ENCODE measurements at places on chromosomes 2 and 18.

GRCh38 chr2:6960659-6961058 lies 43.4 kb downstream of the RNF144A start:
- peak; percentile 45 for DNase-seq

DNA sequence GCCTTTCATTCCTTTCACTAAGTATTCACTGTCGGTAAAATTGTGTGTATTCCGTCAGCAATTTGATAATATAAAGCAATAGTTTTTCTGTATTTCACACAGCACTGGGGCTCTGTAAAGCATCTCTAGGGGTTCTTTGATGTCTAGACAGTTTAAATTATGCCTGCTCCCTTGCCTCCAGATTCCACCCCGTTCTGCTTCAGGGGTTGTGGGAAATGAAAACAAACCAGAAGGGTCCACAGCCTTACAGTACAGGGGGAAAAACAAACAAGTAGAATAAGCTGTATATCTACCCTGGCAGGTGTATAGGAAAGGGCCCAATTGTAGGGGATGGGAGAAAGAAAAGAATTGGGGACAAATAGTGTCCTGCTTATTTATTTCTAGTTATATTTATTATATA lies 63.1 kb downstream of the ASXL3 start:
- no peak for DNase-seq

DNA sequence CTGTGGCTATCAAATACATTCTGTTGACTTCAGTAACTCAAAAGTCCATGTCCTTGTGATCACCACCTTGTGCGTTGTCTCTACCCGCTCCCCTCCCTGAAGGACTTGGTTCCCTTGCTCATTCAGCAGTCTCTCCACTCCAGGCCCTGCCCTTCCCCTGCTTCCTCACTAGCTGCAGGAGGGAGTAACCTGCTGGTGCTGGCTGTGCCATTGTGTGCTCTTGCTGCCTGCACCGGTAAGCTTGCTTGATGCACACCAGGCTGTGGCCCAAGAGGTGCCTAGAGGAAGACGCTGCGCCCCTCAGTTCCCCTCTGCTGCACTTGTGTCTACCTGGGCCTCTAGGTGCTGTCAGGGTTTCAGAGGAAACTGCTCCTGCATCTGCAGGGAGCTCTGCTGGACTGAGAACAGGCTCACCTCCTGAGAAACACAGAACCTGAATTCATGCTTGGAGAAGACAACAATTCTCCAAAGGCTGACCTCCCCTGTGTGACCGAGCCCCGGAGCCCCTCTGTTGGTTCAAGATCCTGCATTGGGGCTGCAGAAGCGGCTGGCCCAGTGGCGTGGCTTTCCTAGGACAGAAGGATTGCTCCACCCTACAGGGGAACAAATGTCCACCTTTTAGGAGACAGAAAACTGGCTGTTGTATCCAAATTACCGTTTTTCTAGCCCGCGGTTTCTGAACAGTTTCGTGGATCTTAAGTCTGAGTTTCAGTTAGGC lies 33.6 kb downstream of the PTPRM start:
- DNase-seq = no peak

- no peak for DNase-seq
Measured at GRCh38 chr2:84102274-84102673, 356.8 kb downstream of the SUCLG1 start.

GRCh38 chr2:73386342-73386868 lies 769 bp downstream of the ALMS1 start:
- DNase-seq = no peak

DNA sequence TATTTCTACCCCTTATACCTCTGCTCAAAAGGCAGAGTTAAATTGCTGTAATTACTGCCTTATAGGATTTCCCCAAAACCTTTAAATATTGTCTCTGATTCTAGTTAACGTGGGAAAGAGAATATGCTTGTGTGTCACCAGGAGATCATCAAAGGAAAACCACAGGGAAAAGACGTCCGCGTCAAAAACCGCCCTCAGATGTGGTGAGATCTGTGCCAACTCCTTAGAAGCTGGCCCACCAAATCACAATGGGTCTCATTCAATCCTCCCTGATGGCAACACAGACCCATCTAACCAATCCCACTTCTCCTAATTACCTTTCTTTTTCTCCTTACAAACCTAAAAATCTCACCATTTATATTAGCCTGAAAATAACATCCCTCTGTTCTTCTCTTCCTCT lies 25.4 kb downstream of the VPS54 start:
- no peak for DNase-seq

- DNase-seq = no peak
Measured at GRCh38 chr2:62469548-62469947, 36.4 kb downstream of the TMEM17 start.

GRCh38 chr18:76407681-76408080 lies 87.4 kb downstream of the ZNF516 start:
- DNase-seq = no peak

DNA sequence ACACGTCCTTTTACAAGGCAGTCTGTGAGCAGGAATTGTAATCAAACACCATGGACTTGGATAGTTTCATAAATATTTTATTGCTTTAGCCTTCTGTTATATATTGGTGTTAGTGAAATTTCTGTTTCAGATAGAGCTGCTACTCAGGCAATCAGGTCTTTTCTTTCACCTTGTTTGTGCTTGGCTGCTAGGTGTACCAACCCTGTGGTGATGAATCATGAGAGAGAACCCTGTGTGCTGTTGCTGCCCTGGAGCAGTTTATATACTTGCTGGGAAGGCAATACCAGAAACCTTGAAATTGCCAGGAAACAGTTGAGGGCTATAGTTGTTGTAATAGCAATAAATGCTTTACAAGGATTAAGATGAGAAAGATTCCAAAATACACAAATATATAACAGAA lies 84.5 kb downstream of the FSHR start:
- no peak for DNase-seq

DNA sequence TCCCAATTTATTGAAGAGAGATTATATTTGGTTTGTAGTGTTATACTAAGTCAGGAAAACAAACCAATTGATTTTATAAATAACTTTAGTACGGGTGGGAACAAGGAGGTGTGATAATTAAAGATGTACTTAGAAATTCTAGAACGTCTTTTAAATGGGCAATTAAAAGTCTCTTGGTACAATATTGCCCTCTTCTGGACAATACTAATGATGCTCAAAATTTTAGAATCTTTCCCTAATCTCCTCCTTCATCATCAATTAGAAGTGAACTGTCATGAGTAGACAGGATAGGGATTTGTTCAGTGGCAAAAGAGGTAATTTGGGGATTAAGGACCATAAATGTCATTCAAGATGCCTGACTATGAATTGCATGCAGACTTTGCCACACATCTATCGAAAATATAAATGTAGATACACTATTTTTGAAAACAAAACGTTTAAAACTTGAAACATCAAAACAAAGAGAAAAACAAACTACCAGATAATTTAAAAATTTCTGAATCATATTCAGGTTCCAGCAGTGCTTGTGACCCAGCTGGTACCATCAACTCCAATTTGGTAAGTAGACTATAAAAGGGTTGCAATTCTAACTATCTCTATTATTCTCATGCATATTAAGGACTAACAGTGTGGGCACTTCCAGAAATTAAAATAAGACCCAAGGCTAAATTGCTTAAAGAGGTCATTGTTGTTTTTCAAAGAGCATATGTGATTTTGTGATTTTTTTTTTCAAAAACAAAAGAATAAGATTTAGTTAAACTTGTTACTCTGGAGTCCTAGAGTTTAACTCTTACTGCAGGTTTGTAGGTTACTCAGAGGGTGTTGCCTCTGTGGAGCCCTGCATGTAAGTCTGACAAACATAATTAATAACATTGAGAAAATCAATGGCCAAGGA lies 123.5 kb downstream of the LAMA3 start:
- DNase-seq = peak; percentile 48

DNA sequence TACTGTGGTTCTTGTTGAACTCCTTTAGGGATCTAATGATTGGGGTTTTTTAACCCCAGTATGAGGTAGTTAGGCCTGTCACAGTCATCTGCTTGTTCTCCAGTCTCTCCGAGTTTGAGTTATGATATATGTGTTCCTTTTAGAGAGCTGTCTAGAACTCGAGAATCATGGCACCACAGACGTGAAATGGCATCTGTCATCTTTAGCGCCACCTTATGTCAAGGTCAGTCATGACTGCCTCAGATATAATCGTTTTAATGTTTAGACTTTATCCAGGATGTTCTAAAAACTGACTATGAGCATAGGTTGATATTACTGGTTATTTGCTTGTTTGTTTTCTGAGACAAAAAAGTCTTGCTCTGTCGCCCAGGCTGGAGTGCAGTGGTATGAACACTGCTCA lies 112.2 kb downstream of the CEP192 start:
- DNase-seq = no peak
